Esophagus mucosa (tissue), 1 donor: ENCODE measurements at places on chromosomes 5 and 9.

DNA sequence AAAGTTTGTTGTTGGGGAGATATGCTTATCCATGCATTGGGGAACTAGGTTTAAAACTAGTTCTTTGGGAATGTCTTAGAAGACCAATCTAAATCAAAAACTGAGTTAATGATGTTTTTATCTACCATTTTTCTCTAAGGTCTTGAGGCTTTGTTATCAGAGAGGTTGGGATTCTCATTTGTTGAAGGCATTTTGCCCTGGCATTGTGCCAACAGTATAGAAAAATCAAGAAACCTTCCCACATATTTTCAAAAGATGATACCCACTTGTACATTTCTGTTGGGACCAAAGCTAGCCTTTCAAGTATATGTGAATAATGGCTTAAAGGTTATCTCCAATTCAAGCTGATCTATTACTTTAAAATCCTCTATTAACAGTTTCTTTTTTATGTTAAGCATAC is 419.8 kb upstream of the KIF2A start:
- no peak for ATAC-seq

GRCh38 chr5:74973694-74974093 is 78.7 kb downstream of the GCNT4 start:
- no peak for ATAC-seq

DNA sequence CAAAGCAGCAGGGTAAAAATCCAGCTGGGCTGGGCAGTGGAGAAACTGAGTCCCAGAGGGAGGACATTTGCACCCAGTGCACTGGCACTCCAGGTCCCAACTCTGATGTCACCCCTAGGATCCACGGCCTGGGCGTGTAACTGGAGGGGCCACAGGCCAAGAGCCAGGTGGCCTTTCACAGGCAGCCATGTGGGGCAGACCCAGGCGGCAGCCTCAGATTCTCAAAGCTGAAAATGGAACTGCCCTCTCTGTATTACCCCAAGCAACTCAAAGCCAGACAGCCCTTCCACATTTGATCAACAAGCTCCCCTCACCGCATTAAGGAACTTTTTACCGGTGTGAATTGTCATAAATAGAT is 46.7 kb downstream of the RASGEF1C start:
- no peak for ATAC-seq

DNA sequence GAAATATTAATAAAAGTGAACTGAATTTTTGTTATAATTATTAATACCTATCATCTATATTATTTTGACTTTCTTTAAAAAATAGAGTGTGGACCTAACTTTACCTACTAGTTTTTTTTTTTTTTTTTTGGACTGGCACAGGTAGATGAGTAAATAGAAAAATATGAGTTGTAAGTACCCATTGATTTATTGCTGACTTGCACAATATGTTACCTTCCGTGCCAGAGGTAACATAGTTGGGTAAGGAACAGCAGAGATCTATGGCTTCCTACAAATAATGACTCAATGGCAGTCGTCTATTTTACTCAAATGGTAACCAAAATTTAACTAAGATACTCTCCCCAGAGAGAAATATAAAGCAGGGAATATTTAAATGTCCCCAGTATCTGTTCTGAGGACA is 1212.8 kb downstream of the PTPRD start:
- ATAC-seq: no peak

DNA sequence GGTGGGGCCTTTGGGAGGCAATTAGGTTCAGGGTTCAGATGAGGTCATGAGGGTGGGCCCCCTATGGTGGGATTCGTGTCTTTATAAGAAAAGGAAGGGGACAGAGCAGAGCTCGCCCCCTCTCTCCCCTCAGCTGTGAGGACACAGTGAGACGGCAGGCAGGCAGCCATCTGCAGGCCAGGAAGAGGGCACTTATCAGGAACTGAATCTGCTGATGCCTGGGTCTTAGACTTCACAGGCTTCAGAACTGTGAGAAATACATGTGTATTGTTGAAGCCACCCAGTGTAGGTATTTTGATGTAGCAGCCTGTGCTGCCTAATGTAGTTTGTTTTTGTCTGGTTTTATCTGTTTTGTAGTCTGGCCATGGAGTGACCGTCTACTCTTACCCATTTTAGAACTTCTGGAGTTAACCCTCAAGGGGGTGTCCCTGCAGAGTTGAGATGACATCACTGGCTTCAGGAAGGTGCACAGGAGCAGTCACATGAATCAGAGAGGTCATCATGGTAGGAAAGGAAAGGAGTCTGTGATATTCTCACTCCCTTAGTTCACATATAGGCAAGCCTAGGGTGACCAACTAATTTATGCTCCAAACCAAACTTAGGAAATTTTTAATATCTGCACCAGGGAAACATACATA is 71.0 kb downstream of the LRRC70 start:
- ATAC-seq: no peak

DNA sequence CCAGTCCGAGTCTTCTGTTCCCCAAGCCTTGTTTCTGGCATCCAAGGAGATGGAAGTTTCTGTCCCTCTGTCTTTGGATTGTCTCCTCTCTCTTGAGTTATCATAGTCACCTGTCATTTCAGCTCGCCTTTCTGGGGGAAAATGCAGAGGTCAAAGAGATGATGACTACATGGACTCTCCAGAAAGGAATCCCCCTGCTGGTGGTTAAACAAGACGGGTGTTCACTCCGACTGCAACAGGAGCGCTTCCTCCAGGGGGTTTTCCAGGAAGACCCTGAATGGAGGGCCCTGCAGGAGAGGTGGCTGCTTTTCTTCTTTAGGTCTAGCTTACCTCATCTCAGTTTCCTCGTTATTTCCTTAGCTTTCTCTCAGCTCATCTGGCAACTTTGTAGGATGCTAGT is 25.1 kb downstream of the ERAP2 start:
- no peak for ATAC-seq

GRCh38 chr5:88518131-88519016 is 249.7 kb upstream of the TMEM161B start:
- ATAC-seq: no peak

- no peak for ATAC-seq
Observed at GRCh38 chr9:8856396-8857067, 1057.0 kb upstream of the DMAC1 start.

- no peak for ATAC-seq
Observed at GRCh38 chr5:23314827-23315226, 192.6 kb upstream of the PRDM9 start.

DNA sequence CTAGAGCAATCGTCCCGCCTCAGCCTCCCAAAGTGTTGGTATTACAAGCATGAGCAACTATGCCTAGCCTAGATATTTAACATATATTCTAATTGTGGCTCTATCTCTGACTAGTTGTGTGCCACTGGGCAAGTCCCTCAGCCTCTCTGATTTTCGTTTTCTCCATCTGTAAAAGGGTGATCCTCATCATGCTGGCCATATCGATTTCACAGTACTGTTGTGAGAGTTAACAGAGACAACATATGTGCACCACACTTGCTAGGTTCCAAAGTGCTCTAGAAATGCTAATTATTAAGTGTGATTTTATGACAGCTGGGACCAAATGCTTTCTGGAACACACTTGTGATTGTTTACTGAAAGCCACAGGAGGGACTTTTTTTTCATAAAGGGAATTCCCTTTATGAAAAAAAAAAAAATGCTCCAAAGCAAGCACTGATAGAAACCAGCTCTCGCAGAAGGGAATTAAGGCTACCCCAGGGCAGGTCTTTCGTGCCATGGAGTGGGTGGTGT is 78.5 kb upstream of the EPB41L4B start:
- no peak for ATAC-seq

DNA sequence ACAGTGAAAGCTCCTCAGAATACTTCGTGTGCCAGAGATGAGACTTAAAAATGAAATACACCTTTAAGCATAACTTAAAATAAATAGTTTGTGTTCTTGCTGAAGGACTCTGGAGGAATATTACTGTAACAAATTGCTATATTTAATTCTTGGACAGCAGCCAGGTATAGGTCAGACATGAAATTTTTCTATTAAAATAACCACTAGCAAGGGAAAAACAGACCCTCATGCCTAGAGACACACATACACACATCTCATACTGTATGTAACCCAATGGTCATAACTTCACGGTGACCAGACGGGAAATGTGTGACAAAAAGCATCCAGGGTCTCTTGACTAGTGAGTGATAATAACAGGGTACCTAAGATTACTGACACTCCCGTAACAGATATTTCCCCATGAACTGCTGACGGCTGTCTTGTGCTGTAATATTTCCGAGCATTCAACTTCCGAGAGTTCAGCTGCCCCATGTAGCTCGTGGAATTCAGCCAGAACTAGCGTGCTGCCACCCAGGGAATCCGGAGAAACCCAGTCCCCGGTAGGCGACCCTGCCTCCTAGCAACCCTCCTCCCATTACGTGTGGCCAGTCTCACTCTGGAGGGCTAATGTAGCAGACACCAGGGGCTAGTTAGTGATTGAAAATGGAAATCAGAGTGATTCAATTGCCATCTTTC is 2295.1 kb upstream of the WWC1 start:
- ATAC-seq: no peak

DNA sequence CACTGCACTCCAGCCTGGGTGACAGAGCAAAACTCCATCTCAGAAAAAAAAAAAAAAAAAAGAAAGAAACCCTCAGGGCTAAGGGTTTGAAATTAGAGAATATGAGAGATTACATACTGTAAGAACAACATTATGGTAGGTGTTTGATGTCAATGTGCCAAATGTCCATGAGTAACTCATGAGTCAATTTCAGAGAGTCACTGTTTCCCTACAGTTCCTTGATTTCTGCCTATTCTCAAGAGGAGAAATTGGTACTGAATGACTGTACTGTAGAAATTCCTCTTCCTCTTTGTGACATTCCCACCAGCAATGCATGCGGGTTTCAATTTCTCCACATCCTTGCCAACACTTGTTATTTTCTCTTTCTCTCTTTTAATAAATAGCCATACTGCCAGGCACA is 35.2 kb downstream of the MARVELD2 start:
- peak; percentile 90 for ATAC-seq

GRCh38 chr5:157252711-157253465 is 13.0 kb upstream of the CYFIP2 start:
- peak; percentile 41 for ATAC-seq

DNA sequence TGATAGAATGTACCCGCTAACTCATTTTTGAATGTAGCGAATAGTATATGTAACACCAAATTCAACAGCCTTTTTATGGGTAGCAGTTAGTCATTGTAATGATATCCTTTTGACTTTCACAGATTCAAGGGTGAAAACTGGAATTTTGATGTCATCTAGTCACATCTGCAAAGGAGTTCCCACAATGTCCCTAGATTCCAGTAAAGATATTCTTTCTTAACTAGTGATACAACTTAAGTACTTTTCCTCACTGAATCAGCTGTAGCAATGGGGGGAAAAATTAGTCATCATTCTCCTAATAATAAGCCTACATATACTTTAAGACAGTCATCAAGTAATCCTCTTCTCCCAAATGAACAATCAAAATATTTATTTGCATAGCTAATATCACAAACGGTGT is 11.5 kb upstream of the SSBP2 start:
- ATAC-seq: no peak

DNA sequence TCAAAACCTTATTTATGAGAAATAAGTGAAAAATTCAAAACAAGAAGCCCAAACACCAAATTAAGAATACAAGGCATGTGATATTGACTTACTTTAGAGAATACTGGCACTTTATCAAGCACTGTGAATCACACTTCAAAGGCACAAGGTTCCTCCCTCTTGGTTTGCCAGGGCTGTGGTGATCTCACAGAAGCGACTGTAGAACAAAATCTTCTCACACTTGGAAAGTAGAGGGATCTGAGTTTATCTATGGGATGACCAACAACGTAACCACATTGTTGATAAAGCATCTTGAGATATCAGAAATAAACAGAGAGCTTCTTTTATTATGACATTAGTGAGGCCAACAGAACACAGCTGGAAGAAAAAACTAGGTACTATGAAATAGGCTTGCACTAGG is 295.9 kb downstream of the NFIB start:
- ATAC-seq: peak; percentile 73

- ATAC-seq: no peak
Observed at GRCh38 chr5:108255468-108255867, 126.4 kb downstream of the FBXL17 start.

DNA sequence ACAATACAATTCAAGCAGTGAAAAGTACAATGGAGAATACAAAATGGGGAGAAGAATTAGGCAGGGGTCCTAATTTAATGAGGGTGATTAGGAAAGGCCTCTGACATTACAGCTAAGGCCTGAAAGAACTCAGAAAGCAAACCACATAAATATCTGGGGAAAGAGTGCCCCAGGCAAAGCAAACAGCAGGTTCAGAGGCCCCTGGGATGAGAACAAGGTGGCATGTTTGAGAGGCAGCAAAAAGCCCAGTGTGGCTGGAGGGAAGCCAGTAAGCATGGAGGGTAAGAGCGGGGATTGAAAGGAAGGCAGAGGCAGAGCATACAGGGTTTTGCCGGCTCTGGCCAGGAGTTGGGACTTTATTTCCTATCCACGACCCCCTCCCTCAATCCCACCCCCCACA is 33.4 kb upstream of the VDAC1 start:
- no peak for ATAC-seq

GRCh38 chr5:978054-978453 is 30.5 kb upstream of the NKD2 start:
- no peak for ATAC-seq

GRCh38 chr9:14349447-14350348 is 35.8 kb upstream of the NFIB start:
- ATAC-seq: no peak

DNA sequence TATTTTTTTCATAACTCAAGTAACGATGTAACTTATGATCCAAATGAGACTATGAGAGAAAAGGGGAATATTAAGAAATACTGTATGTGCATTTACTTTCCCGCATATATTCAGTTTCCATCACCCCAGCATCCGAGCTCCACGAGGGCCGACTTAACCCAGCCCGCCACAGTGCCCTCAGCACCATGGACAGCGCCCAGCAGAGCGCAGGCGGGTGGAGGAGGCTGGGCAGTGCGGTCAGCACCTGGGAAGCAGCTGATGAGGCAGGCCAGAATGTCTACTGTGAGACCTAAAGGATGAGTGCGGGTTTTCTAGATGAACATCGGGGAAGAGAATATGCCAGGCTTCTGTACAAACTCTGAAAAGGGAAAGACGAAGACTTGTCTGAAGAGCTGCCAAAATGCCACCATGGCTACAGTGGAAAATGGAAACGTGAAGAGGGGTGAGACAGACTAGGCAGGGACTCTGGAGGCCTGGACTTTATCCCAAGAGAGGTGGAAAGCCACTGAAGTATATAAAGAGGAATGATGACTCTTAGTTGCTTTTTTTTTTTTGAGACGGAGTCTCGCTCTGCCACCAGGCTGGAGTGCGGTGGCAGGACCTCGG is 34.5 kb upstream of the MED27 start:
- ATAC-seq: peak; percentile 80

GRCh38 chr5:176901260-176902101 is 2.3 kb upstream of the HK3 start:
- no peak for ATAC-seq

DNA sequence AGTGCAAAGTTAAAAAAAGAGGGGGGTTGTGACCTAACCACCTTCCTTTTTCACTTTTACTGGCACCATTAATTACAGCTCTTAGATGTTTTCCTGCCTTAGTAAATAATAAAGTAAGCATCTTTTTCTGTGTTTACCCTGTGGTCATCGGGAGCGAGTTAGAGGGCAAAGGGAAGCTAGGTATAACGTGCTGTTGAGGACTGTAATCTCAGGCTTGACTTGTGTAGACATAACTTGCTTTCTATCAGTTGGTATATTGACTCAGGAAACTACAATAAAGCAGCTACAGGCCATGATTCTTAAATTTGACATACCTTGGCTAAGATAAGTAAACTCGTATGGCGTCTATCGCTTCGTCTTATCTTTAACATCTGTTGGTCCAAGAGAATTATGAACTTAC is 509.8 kb upstream of the CHD1 start:
- no peak for ATAC-seq
